ENCODE measurements at places on chromosomes 5 and 9.

- DNase-seq = peak; percentile 68
Observed at GRCh38 chr9:129886226-129887174, 51.2 kb downstream of the USP20 start.

GRCh38 chr9:32401488-32401887 lies 17.0 kb downstream of the ACO1 start:
- DNase-seq = no peak

GRCh38 chr9:129751841-129752801 lies 721 bp downstream of the PTGES start:
- DNase-seq = no peak

GRCh38 chr5:87899721-87900131 lies 368.9 kb downstream of the TMEM161B start:
- no peak for DNase-seq

DNA sequence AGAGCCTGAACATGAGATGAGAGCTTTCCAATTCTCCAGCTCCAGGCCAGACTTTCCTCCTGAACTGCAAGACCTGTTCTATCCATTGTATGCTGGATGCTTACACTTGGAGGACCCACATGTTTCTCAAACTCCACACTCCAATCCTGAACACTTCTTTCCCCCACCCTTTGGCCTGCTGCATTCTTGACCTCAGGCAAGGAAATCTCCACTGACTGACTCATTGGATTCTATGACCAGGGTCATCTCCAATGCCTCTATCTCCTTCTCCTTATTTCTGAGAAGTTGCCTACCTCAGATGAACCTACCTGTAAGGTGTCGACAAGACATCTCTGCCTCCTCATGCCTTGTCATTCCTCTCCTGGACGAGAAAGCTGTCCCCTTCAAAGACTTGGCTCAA lies 153.6 kb downstream of the CRB2 start:
- no peak for DNase-seq

- no peak for DNase-seq
Observed at GRCh38 chr5:5632678-5633077, 210.2 kb downstream of the ICE1 start.

DNA sequence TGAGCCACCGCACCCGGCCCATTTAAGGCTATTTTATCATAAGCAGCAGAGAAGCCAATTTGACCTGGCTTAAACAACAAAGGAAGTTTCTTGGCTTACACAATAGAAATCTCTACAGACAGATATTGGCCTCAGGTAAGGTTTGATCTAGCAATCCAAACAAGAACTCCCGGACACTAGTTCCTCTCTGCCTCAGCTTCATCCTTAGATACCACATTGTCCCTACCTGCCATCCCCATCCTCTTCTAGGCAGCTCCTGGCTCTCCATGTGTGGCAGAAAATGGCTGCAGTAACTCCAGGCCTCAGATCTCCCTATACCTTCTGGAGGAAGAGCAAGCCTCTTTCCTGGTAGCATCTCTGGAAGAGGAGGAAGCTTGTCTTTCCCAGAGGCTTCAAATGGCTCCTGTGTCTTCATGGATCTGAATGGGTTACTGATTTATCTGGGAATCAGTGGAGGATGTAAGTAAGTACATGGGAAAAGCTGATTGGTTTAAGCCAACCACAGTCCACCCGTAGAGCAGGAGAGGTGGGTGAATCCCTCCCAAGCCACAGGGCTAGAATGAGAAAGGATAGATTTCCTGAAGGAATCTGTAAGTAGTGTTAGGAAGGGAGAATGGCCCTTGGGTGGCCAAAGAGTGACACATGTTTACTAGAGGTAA lies 26.7 kb upstream of the AOPEP start:
- no peak for DNase-seq

DNA sequence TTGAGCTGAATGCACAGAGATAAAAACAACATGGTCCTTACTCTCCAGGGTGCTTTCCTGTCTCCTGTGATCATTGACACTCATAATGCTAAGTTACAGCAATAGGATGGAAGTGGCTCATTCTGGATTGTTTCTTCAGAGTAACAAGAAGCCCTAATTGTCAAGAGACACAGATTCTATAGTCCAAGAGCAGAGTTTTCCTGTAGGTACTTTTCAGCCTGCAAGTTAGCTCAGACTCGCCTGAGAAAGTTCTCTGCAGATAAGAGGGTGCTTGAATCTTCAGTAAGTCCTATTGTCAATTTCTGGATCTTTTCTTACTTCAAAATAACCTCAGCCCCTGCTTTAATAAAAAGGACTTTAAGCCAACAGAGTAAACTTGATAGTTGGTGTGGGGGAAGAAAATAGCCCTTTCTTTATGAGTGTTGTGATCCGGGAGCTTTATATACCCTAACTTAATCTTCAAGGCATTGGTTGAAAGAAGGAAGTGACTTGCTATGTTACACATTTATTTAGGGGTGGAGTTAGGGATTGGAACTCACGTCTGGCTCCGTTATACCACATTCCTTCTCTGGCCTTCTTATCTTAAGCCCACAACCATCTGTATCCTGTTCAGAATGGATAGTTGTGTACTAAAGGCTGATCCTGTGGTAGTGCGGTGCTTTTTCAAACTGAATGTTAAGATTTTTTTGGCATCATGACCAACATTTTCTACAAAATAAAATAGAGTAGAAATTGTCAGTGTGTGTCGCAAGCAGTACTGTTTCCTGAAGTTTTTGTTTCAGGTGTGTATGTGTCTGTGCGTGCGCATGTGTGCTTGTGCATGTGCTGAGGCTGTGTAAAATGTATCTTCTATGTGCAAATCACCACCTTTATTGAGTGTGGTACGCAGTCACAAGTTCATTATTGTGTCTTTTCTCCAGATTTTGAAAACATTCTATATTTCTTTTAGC lies 173.9 kb downstream of the WDR70 start:
- no peak for DNase-seq

- no peak for DNase-seq
Observed at GRCh38 chr5:123154886-123155445, 65.9 kb downstream of the PRDM6 start.

DNA sequence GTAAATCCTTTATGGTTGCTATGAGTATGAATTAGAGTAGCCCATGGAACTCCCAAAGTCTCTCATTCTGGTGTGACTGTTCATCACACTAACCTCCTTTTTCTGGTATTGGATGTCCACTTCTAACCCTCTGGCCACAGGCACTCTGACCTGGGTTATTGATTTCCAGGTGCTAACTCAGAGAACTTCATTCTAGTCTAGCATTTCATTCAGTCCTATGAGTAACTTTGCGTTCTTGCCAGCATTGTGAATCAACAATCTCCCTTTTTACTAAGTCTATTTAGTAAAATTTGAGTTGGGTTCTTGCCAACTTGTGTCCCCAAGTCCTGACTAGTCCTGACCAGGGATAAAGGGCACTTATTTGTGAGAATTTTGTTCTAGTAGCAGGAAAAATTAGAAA lies 103.5 kb downstream of the SNX18 start:
- no peak for DNase-seq

DNA sequence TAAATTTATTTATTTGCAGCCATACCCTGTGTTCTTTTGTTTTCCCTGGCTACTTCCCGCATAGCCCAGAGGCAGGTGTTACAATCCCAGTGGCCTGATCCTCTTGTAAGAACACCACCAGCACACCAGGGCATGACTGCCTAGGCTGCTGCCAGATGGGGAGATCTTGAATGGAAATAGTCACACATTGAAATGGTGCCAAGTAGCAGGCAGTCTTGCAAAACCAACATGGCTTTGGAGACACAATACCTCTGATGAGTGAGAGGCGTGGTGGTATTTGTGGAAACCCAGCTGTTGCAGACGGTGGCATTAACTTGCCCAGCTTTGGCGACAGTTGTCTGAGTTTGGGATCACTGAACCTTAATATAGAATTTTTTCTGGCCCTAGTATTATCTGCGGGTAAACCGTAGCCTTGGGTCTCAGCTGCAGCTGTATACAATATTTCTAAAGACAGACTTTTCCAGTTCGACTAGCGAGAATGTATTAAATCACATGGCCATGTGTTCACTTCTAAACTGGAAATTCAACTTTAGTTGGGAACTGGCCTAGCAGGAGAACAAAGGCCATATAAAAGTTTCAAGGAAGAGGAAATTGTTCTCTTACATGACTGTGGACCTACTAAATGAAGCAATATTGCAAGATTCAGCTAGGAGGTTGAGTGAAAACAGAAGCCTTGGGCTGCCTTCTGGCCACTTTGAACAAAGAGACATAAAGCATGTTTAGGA lies 277.0 kb downstream of the SMARCA2 start:
- DNase-seq = no peak

DNA sequence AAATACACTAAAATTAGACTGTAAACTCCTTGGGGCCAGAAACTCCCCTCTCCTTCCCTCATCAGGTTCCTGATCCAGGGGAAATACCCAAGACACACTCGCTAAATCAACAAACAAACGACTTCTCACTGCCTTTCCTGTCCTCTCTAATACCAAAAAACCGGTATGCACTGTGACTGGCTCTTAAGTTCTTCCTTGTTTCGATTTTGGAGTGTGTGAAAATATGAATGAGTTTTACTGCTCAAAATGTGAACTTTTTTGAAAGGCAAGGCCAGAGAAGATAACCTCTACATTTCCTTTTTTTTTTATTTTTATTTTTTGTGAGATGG lies 81.1 kb upstream of the EPB41L4B start:
- DNase-seq = no peak

DNA sequence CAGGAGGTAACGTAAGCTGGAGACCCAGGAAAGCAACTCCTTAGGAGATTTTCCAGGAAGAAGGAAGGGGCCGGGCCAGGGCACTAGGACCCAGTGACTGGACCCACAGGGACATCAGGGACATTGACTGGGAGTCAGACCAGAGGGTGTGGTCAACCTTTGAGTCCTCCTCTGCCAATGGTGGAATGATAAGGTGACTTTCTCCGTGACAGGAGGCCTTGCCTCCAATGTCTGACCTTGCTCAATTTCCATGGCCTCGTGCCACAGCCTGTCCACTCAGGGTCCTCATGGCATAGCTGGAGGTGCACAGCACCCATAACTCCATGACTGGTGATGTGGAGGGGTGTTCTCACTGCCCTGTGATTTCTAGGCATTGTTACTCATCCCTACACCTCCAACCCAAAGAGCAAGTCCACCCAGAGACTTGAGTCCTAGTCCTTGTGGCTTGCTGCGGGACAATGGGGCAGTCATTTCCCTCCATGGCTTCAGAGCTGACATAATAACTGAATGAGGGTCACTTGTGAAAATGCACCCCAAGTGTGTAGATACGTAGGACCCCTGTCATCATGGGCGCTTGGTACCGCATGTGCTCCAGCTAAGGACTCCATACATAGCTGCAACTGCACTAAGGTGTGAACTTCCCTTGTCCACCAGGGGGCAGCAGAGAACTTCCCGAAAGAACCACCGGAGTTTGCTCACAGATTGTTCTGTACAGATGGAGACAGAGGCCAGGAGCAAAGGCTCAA lies 4.1 kb upstream of the AMBP start:
- DNase-seq = peak; percentile 68

DNA sequence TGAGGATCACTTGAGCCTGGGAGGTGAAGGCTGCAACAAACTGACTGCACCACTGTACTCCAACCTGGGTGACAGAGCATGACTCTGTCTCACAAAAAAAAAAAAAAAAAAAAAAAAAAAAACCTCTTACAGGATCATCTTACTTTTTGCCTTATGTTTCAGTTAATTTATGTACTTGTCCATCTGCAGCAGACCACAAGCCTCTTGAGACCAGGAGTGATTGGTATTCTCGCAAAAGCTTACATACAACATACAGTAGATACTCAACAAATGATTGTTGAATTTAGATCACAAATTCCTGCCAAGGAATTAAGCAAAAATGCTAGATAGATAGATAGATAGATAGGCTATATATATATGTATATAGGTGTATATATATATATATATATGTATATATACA lies 12.4 kb downstream of the CEMIP2 start:
- no peak for DNase-seq

GRCh38 chr9:135664266-135664665 lies 1.2 kb downstream of the LCN9 start:
- DNase-seq = no peak

GRCh38 chr5:30850866-30851265 lies 342.6 kb upstream of the CDH6 start:
- DNase-seq = no peak

DNA sequence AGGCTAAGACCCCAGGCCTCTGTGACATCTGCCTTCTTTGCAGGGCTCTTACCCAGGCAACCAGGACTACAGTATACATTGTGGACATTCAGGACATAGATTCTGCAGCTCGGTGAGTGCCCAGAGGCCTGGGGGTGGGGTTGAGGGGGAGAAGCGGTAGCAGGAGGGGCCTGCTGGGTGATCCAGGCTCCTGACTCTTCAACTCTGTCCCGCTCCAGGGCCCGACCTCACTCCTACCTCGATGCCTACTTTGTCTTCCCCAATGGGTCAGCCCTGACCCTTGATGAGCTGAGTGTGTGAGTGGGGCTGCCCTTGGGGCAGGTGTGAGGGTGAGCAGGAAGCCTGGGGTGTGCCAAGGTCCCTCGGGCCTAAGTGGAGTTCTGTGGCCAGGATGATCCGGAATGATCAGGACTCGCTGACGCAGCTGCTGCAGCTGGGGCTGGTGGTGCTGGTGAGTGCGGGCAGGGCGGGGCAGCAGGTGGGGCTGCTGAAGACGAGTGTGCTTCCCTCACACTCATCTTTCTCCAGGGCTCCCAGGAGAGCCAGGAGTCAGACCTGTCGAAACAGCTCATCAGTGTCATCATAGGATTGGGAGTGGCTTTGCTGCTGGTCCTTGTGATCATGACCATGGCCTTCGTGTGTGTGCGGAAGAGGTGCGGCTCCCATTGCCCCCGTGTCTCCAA lies 19.8 kb downstream of the GPRIN1 start:
- no peak for DNase-seq

DNA sequence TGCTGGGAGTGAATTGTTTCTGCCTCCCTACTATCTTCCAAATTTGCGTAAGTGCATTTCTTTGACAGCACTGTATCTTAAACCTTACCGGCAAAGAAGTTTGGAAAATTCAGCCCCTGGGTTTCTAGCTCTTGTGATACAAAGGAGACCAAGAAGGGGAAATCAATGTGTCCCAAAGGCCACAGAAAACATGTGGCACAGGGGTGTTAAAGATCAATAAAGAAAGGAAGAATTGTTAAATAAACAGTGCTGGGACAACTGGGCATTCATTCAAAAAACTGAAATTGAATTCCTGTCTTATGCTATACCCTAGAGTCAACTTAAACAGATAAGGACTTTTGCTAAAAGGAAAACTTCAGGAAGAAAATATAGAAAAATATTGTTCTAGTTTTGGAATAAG lies 328.1 kb downstream of the MAN2A1 start:
- DNase-seq = no peak

- DNase-seq = no peak
Observed at GRCh38 chr9:22683700-22684075, 237.1 kb downstream of the DMRTA1 start.

DNA sequence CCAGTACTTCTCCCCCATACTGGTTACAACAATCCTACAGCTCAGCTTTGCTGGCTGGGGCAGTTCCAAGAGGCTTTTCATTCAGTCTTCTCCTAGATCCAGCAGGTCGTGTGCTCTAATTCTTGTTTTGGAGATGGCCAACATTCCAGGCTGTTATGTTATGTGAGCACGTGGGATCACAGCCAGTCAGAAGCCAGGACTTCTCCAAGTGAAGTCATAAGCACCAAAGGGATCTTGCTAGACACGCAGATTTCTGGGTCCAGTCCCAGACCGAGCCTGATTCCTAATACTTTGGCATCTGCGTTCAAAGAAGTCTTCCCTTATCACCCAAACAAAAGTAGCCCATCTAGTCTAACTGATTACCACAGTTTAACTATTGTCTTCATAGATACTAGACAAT lies 1.4 kb upstream of the LARP1 start:
- no peak for DNase-seq

GRCh38 chr5:96880444-96881164 lies 4.3 kb downstream of the ERAP2 start:
- no peak for DNase-seq

Measured in immature natural killer cell (primary cell).